Spinal cord (tissue), 10 donors: ENCODE measurements at places on chromosomes 7 and 10. TPM values are rescaled to one million over a fixed set of nuclear protein-coding genes. Genes with fewer than 3 reads are reported as not detected.
A peak's percentile ranks its signal among the peaks of the same experiment; 100 is the strongest.

- peak; percentile 45 for DNase-seq
These were observed at the start of gene STAMBPL1 for GRCh38 chr10:88879534-88880281. Gene STAMBPL1, plus strand, starts transcription at chr10:88880245. Its CDS starts 21,464 bp downstream, at chr10:88901709.

- no peak for DNase-seq
These were observed 117.1 kb downstream of the DYNC2I1 start for GRCh38 chr7:158973440-158973839.

DNA sequence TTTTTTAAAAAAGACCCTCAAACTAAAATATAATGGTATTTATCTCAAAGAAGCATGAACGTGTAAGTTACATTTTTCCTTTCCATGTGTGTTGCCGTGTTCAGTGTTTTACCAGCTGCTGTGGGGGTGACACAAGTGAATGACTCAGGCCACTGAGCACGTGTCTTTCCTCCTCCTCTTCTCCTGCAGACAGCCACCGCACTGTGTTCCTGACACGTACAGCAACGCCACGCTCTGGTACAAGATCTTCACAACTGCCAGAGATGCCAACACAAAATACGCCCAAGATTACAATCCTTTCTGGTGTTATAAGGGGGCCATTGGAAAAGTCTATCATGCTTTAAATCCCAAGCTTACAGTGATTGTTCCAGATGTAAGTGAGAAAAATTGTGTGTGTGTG is 29.7 kb downstream of the TMEM248 start:
- DNase-seq = no peak

DNA sequence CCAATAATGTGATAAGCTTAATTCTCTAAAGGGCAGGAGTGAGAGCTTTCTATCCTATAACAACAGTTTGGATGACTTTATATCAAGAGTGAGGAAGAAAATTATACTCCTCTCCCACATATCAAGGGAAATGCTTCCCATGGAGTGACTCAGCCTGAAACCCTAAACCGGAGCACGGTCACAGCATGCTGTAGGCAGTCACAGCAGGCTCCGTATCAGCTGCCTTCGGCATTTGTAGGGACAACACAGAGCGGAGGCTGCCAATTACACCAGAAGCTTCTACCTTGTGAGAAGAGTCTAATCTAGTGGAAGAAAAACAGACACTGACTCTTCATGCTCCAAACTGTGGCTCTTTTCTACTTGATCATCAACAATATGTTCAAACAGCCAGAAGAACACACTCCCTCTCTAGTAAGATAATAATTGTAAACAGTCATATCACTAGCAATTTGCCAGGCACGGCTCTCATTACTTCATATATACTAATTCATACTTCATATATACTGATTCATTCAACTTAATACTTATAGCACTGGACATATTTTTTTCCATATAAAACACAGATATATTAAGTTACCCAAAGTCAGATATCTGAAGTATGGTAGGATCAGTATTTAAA is 65.9 kb downstream of the DGKB start:
- no peak for DNase-seq

GRCh38 chr7:70477036-70478010 is 654.6 kb upstream of the GALNT17 start:
- DNase-seq = no peak

GRCh38 chr10:47283848-47284247 is 16.1 kb upstream of the GDF10 start:
- no peak for DNase-seq

DNA sequence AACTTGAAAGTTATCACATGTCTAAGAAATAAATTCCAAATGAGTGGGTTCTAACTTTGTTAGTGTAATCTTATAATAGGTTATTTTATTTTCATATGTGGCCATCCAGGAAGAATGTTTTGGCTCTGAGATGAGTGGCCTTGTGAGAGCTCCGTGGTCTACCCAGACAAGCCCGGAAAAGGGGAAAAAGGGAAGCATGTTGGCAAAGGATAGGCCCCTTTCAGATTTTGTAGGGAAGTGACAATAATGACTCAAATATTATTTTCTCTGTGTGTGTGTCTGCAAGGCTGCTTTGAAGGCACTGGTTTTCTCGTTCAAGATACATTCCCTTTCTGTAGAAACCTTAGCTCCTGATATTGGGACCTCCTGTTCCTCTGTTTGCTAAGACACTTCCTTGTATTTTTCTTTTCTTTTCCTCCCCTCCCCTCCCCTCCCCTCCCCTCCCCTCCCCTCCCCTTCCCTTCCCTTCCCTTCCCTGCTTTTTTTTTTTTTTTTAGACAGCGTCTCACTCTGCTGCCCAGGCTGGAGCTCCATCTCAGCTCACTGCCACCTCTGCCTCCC is 240.8 kb downstream of the LRMDA start:
- no peak for DNase-seq

The PRLHR gene
- 0.54 TPM for polyA plus RNA-seq

DNA sequence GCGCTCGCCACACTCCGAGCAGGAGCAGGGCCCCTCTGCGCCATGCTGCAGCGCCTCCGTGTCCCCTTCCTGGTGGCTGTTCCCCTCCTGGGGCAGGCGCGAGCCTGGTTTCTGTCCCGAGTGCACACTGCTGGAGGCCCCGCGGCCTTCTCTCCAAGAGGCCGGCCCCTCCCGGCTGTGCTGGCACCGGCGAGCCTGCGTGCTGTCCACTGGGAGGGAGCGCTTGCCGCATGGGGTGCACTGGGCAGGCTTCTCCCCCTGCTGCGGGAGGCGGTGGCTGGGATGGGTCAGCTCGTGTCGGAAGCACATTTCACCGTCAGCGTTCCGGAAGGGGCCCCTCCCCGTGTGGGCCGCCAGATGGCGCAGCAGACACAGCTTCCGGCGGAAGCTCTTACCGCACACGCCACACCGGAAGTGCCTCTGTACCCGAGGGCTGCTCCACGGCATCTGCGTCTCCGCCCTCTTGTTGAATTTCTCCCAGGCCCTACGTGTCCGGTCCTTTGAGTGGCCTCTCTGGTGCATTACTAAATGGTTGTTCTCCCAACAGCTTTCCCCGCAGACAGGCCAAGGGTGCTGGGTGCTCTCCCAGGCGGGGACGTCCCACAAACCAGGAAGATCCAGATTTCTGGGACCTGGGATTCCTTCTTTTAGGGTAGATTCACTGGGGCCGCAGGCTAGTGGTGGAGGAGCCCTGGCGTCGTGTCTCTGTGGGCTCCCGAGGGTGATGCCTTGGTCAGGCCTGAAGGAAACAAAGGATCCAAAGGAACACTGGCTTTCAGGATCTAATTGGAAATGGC is 18.7 kb downstream of the ZNF786 start:
- DNase-seq = no peak

DNA sequence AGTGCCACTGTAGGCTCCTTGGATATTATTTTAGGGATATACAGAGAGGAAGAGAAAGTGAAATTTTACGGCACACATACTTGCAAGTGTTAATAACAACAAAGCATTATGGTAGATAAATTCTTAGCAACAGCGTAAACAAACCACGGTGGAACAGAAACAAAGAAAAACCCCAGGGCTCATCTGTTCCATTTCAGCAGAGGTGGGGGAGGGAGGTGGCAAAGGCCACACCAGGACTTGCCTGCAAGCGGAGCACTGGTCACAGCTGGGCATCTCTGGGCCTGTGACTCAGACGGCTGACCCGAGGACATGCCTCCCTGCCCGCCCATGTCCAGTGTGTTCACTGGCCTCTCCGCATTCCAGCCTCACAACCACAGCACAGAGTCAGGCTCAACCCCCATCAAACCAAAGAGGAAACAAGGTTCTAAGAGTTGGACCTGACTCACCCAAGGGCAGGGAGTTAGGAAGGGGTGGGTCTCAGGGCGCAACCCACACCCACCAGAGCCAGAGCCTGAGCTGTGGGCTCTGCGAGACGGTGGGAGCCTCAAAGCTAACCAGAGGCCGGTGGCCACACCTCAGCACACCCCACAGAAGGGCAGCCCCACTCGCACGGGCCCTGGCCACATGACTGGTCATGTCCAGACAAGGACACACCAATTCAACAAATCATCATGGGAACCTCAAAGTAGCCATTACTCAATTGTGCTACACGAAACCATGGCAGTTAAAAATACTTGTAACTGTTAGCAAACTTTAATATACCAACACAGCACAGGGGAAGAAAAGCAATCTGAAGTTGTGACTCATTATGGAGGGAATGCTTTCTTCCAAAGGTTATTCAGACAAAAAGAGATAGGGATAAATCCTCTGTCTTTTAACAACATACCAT is 10.7 kb downstream of the ESYT2 start:
- no peak for DNase-seq

The IGF2BP3 gene
- 19.9 TPM for polyA plus RNA-seq

DNA sequence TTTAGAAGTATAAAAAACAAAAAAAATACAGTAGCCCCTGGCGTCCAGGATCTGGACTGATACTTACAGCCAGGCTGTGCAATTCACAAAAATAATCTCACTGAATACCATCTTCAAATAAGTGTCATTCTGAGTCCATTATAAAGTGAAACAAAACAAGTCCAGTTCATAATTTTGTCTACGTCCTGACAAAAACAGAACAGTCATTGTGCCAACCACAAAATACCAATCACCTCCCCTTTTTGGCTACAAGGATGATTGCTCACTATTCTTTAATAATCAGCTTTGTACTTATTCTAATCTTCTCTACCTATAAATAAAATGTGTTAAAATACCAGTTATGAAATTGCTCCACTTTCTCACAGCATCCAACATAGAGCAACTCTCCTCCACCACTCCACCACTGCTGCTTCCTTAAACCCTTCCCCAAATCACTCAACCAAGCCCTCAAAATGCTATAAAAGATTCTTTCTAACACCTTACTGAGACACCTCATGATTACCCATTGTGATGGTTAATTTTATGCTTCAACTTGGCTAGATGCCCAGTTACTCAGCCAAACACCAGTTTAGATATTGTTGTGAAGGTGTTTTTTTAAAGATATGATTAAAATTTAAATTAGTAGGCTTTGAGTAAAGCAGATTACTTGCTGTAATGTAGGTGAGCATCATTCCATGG is 479.8 kb upstream of the SEMA3A start:
- no peak for DNase-seq

DNA sequence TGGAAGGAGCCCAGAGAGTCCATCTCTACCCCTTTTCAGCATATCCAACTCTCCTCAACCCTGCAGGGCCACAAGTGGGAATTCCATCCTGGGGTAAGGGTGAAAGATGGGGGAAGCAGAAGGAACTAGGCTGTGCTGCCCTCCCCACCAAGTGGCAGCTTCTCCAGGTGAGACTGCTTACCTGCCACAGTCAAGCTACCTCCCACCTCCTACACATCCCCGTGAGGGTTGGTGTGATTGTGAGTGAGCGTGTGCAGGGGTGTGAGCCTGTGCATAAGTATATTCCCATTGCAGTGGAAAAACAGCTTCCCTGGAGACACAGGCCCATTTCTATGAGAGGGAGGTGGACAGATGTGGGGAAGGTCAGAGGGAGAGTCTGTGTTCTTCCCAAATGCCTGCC is 376.6 kb downstream of the PLXNA4 start:
- no peak for DNase-seq

DNA sequence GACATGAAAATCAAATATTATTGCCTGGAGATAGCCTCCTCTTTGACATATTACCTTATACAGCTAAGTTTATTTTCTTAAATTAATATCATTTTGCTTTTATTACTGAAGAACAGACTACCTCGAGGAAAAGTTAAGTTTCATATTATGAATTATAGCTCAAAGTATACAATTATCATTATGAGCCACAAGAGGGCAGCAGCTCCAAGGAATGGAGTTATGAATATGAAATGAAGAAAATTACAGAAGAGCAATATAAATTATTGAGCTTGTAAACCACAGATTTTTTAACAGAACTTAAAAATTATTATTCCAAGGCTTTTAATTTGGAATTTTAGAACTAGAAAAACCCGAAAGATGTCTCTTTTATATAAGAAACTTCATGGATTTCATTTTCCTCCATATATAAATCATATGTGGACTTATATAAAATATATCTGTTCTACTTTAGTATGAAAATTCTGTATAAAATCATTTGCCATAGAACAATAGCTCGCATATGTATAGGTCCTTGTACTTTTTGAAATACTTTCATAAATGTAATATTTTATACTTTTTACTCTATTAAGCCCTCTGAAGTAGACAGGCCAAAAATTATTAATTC is 40.1 kb downstream of the IQUB start:
- peak; percentile 15 for DNase-seq

The THSD7A gene
- polyA plus RNA-seq = 15.7 TPM

The PIK3AP1 gene
- polyA plus RNA-seq = 2.1 TPM

DNA sequence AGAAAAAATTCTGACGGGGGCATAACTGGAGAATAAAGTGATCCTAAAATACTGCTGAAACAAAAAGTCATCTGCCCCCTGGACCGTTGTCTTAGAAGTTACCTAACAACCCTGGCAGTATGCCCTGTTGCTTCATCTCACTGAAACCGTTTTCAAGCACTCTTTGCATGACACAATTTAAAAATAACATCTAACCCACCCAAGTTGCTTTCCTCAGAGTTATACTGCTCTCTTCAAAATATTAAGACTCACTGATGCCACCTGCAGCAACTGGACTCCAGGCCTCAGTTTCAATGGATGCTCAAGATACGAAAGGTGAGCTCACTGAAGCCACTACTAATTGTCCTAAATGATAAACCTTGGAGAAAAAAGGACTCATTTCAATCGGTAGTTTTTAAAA is 57.4 kb downstream of the CDK6 start:
- DNase-seq = no peak

DNA sequence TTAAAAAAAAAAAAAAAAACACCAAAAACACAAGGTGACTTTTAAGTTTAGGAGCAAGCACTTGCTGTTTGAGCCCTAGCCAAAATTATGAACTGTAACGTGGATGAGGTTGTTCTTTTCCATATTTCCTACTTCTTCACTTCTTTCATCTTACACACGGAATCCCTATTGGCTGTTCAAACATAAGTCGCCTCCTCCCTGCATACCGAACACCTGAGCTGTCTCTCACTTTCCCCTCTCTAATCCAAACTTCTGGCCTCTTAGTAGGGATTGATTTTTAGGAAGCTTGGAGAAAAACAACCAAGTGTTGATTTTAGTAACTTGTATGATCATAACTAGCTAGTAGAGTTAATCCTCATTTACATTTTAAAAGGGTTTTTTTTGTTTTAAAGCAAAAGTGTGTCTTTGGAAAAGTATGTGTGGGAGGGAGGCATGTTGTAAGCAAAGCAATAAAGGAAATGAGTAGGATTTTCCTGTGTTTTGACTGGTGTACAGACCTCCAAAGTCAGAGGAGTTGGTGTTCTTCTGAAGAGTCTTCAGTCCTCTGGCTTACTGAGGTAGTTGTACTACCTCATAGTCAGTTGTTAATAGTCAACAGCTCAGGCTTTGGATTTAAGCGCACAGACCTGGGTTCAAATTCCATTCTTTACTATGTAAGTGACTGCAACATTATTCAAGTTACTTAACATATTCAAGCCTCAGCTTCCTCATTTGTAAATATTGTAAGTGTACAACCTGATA is 39.3 kb downstream of the RABGEF1 start:
- DNase-seq = no peak

GRCh38 chr10:36903040-36903439 is 222.4 kb upstream of the ANKRD30A start:
- no peak for DNase-seq

GRCh38 chr7:110432061-110432553 is 658.8 kb upstream of the LRRN3 start:
- DNase-seq = no peak

DNA sequence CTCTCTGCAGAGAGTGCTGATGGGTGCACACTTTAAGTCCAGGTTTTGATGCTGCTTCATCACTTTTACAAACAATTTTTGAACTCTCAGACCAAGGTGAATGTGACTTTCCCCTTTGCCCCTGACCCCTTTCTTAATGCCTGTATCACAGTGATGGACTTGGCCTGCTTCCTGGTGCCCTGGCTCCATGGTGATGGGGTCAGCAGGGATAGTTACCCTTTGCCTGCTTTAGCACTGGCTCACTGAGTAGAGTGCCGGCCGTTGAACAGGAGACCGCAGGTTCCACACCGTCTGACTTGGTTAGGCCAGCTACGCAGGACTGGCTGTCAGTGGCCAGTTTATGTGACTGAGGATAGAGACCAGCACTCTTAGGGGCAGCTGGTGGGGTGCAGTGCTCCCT is 40.1 kb downstream of the LRGUK start:
- no peak for DNase-seq

The CHN2 gene
- polyA plus RNA-seq = 22.7 TPM
